ENCODE measurements at places on chromosomes 13 and 19.
A peak's percentile ranks its signal among the peaks of the same experiment; 100 is the strongest.

DNA sequence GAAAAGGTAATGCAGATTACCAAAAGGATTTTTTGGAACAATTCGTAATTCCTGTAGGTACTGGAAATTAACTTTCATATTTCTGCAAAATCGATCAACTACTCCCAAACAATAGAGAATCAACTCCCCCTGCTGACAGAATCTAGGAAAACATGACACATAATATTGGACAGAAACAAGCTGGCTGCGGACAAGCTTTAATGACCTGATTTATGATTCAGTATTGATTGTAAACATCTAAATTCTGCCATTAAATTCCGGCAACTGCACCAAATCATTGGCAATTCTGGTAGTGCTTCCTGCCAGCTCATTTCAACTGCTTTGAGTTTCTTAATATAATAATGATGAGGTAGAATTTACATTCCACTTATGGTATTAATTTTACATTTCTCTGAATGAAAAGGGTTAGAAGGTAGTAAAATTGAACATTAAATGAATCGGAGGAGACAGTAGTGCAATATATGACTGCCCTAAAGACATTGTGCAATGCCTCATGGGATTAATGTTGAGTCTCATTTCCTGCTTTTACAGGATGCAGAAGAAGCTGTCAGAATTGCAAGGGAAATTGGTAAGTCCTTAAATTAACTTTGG is 146.5 kb downstream of the PCCA start:
- DNase-seq: peak; percentile 67

- DNase-seq: no peak
Measured at GRCh38 chr13:73945871-73946270, 188.3 kb downstream of the KLF12 start.

GRCh38 chr19:43674596-43674995 is 4.6 kb upstream of the PLAUR start:
- no peak for DNase-seq

DNA sequence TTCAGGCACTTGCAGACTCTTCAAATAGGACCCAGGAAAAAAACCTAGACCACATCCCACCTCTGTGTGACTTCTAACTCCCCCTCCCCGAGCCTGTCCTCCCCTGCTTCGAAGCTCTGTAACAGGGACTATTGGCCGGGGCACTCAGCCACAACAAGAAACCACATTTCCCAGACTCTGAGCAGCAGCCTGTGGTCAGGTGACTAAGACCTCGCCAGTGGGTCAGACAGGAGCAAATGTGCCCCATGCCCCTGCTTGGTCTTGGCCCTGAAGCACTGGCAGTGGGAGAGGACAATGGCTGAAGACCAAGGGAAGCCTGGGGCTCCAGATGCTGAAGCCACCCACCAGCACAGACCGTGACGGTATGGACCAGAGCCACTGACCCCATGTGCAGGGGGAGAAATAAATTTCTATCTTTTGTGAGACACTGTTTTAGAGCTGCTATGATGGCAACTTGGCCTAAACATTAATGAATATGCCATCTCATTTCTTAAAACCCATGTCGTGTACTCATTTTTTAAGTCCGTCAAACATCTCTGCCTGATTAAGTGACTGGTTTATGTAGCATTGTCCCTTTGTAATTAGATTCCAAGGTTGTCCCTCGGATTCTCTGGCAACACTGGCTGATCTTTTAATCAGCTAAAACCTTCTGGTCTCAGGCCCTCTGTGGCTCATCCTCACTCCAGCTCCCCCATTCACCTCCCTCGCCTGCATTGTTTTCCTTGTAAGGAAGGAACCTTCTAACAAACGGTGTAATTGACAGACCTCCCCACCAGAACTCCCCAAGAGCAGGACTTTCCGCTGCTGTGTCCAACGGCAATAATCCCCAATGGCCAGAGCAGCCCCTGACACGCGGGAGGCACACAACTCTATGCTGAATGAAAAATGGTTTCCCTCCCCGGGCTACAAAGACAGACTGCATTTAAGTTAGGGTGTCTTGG is 98.4 kb downstream of the STK24 start:
- DNase-seq: peak; percentile 33

- DNase-seq: peak; percentile 33
Measured at GRCh38 chr19:33134571-33135041, 2.7 kb downstream of the WDR88 start.

GRCh38 chr19:7699417-7700401 is 2.2 kb downstream of the FCER2 start:
- peak; percentile 49 for DNase-seq

GRCh38 chr19:12891553-12892021 is 627 bp downstream of the GCDH start:
- DNase-seq: no peak

DNA sequence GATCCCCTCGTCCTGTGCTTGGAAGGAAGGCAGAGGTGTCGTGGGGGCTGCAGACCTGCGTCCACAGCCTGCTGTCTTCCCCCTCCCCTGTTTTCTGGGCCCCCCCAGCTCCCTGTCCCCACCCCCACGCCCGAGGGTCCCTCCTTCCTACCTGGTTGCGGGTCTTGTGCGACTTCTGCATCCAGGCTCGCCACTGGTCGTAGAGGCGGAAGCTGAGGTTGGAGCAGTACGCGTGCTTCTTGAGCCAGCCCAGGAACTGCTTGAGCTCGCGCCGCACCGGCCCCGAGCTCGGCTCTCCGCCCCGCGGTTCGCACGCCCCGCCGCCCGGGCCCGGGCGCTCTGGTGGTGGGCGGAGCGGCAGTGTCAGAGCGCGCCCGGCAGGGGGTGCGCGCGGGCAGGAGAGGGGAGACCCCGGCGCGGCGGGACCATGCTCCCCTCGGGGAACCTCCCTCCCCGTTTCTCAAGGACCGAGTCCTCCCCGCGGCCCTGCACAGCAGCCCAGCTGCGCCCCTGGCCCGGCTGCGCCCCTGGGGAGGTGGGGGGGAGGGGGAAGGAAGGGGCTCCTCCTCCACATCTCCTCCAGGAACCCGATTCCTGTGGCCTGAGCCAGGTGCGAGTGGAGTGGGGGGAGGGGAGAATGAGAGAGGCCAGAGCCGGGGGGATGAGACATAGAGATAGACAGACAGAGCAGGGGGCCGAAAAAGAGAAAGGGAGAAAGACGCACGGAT is 5.7 kb downstream of the REX1BD start:
- peak; percentile 72 for DNase-seq

- DNase-seq: no peak
Measured at GRCh38 chr19:33530296-33530695, 8.7 kb upstream of the PEPD start.

GRCh38 chr13:36086117-36086516 is 45.1 kb downstream of the DCLK1 start:
- DNase-seq: no peak
